Stimulated activated CD8-positive, alpha-beta memory T cell treated with anti-CD3 and anti-CD28 coated beads, Interleukin-4, amount 100 ng/mL, for 1 hour (primary cell): ENCODE measurements at places on chromosomes 3 and 15.

- DNase-seq: no peak
Observed at GRCh38 chr15:68424754-68425390, 7.1 kb downstream of the ITGA11 start.

DNA sequence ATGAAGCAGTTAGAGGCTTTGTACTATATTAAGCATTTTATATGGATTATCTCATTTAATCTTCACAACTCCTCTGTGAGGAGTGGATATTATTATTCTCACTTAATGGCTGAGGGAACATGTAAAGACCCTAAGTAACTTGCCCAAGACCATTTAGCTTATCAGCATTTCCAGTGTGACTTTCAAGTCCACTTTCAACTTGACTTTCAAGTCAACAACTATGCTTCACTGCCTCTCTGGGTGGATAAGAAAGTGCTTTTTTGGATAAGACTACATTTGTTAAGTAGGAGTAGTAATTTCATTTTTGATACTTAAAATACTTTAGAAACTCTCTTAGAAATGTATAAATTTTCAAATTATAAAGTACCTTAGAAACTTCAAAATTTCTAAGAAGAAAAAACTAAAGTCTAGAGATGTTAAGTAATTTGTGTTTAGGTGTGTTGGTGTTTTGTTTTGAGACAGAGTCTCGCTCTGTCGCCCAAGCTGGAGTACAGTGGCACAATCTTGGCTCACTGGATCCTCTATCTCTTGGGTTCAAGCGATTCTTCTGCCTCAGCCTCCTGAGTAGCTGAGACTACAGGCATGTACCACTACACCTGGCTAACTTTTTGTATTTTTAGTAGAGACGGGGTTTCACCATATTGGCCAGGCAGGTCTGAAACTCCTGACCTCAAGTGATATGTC, 71.8 kb downstream of the MINDY2 start:
- DNase-seq: no peak

DNA sequence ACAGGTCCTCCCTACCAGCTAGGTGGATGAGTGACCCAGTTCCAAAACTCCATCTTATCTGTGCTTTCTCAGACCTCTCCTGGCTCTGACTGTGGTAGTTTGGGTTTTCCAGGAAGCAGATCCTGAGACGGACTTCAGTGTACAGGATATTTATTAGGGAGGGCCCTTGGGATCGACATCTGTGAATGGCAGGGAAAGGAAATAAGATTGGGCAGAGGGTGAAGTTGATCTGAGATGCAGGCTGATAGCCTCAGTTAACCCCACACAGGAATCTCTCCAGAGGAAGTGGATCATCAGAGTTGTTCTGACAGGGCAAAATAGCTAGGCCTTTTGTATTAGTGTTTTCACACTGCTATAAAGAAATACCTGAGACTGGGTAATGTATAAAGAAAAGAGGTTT, 16.7 kb upstream of the MAPK6 start:
- DNase-seq: no peak

DNA sequence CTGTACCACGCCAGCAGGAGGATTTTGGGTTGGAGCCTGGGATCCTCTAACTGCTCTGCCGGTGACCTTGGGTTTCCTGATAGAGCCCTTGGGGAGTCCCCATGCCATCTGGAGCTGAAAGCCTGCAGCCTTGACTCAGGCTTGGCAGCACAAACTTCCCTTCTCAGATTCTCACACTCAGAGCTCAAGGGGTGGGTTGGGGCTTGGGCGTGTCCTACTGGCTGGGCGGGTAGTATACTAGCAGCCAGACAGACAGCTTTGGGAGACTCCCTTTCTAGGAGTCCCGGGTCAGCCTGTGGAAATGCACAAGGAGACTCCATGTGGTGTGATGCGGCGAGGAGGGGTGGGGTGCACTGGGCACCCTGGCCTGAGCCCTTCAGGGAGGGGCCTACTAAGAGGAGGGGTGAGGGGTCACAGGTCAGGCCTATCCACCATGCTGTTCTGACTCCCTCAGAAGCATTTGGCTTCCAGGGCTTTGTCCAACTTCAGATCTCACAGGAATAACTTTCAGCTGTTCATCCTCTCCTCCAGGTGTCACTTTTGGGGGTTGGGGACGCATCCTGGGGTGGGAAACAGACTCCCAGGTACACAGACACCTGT, 21.6 kb upstream of the PLXNA1 start:
- DNase-seq: no peak

DNA sequence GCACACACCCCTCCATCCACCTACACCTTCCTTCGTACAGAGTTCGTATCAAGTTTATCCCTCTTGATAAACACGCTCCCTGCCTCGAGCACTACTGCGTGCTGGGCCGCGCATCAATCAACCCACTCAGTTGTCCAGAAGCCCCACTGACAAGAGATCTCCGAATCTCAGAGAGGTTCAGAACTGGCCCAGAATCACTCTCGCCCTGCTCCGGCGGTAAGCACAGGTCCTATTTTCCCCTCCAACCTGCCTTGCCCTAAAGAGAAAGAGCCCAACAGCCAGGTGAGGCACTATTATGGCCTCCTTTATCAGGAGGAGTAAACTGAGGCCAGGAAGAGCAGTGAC, 494 bp upstream of the NISCH start:
- DNase-seq: no peak

- DNase-seq: no peak
Observed at GRCh38 chr3:133779626-133780203, 25.9 kb upstream of the SRPRB start.

DNA sequence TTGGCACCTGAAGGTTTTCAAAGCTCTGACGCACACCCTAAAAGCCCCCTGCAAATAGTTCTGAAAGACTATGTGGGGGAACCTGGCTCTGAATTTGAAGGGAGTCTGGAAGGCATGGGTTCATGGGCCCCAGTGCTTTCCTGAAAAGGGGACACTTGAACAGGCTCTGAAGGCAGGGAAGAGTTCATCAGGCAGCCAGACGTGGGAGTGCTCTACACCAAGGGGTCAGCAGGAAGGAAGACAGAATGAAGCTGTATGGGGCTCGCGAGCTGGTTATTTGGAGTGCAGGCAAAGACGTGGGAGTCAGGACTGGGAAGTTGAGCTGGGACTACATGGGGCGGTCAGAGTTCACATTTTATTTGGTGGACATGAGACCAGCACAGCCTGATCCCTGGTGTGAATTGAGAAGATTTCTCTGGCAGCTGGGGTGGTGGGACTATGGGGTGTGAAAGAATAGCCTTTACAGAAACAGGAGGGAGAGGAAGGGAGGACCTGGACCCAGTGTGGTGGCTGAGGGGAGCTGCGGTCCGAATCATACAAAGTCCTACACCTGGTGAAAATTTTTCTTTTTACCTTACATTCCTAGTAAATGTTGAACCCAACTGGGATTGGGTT, 12.6 kb downstream of the ABHD6 start:
- DNase-seq: no peak

DNA sequence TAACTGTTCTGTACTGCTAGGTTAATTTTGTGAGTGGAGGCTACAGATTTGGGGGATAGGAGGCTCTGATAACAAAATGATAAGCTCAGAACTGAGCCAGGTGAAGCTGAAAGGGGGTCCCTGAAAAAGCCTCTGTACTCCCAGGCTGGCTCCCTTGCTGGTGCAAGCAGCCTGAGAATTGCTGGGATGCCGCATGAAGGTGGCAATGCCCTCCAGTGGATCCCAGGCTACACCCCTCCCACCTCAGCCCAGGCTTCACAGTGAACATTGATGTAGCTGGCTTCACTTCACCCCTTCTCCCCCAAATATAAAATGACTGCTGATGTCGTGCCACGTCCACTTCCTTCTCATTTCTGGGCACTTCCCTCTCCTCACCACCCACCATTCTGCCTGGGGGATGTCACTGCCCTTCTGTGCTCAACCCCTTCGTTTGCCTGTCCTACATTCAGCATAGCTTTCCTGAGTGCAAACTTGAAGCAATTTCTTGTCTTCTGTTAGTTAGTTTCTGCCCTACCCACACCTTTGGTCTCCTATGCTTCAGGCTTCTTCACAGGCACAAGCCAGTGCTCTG, 9.7 kb upstream of the ARHGEF26 start:
- DNase-seq: no peak

GRCh38 chr15:75185271-75186029, 16.2 kb upstream of the C15orf39 start:
- no peak for DNase-seq

DNA sequence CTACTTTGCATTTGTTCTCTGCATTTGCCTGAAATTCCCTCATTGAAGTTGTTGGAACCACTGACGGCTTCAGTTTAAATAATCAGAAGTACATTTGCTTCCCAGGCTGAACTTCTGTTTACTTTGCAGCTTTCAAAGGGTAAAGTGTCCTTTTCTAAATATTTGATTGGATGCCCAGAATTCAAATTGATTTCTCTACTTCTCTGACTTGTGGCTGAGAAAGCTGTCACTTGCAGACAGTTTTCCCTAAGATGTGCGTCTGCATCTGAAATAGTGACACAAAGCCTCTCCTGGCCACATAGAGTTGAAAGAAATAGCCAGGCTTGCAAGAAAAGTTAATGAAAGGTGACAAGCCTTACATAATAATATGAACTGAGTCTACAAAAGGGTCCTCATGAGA, 299.6 kb downstream of the THSD4 start:
- no peak for DNase-seq

DNA sequence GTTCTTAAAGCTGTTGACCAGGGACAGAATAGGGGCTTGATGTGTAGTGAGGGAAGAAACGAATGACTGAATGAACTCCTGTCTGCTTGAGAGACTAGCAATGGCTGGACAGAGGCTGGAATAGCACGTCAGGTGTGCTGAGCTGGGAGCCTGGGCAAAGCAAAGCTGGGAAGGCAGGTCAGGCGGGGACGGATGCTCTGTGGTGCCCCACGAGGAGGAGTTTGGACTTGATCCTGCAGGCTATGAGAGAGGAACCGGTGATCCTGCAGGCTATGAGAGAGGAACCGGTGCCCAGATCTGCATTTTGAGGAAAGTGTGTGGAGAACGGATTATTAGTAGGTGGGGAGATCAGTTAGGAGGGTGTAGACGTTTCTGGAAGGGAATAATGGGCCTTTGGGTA, 31.3 kb upstream of the PSTPIP1 start:
- DNase-seq: no peak

- DNase-seq: no peak
Observed at GRCh38 chr3:45104715-45105711, 41.2 kb downstream of the CDCP1 start.

DNA sequence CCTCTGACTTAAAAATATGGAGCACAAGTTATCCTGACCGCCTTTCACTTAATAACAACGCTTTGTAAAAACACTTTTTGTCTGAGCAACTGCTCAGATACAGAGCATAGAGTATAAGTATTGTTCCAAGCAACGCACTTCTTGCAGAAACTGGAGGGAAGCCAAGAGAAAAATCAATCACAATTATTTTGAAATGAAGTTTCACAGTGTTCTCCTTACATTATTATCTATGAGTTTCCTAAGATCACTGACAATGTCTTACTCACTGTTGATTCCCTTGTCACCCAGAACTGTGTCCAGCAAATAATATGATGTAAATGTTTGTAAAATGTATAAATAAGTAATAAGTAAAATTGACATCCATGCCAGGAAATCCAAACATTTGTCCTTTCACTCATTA, 184.6 kb upstream of the GPR149 start:
- no peak for DNase-seq

DNA sequence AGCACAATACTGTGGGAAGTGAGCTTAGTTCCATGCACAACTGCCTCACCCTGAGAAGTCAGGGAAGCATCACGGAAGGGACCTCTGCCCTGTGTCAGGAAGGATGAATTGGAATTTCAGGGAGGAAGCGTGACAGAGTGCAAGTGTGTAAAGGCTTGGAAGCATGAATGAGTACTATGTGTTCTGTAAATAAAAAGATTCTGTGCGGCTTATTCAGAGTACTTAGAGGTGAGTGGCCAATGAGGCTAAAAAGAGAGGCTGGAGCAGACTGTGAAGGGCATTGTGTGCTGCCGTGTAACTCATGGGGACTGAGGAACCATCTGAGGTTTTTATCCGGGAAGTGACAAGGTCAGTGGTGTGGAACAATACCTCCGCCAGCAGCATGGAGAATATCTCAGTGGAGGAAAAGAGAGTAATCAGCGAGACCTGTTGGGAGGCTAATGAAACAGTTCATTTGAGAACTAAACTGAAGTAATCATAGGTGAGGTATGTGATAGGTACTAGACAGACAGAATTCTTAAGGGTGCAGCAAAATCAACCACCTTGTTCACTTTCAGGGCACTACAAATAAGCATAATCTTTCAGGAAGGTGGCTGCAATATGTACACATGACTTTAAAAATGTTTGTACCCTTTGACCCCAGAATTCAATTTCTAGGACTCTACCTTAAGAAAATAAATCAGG, 64.9 kb upstream of the SPRED1 start:
- DNase-seq: no peak

DNA sequence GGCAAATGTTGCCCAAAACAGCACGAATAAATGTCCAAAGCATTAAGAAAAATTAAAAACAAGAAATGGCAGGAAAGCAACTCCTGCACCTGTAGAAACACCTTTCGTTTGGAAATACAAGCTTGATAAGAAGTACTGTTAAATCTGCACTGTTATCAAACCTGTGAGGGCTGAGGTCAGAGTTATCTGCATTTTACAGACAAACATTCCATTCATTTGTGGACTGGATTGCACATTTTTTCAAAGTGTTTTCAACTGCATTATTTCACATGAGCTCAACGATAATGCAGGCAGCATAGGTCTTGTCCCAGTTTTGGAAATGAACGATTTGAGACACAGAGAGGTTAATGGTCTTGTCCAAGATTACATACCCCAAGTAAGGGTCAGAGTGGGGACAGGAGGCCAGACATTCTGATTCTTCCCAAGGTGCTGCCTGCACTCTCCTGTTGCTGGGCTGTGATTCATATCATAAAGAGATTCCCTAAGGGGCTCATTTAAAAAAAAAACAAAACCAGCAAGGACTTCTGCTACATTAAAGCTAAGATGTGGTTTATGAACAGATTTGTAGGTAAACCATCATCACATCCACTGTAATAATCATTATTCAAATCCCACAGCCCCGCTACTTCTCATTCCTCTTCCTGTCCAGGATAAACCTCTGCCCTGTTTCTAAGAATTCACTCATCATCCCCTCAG, 13.0 kb downstream of the GUCA1C start:
- DNase-seq: no peak

GRCh38 chr15:40766194-40766815, 2.4 kb downstream of the GCHFR start:
- no peak for DNase-seq

DNA sequence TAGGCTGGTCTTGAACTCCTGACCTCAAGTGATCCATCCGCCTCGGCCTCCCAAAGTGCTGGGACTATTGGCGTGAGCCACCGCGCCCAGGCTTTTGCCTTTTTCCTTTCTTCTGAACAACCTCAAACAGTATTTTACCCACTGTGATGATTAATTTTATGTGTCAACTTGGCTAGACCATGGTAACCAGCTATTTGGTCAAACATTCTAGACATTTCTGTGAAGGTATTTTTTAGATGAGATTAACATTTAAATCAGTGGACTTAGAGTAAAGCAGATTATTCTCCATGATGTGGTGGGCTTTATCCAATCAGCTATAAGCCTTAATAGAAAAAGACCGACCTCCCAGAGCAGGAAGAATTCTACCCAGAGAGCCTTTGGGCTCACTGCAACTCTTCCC, 6.0 kb downstream of the SPATA12 start:
- no peak for DNase-seq

GRCh38 chr3:102132370-102132769, 283.1 kb downstream of the NFKBIZ start:
- DNase-seq: no peak
